Ovary (tissue), 10 donors: ENCODE measurements at places on chromosomes 4 and X. TPM values are rescaled to one million over a fixed set of nuclear protein-coding genes. Genes with fewer than 3 reads are reported as not detected.

DNA sequence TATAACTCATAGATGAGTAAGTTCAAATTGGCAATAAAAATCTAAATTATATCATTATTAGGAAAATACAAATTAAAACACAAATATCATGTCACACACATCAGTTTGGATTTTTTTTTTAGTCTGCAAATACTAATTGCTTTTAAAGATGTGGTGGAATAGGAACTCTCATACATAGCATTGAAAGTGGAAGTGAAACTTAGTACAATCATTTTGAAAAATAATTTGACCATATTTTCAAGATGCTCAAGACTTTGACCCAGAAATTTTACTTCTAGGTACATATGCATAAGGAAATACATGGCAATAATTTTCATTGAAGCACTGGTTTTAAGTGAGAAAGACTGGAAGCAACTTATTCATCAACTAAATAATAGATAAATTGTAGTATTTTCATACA, 147.5 kb upstream of the SMIM31 start:
- no peaks in the 10 kb centered on the region for H3K36me3 ChIP-seq
- no peak for DNase-seq
- H3K4me3 ChIP-seq: no peak overlapping the region
- no peaks in the 10 kb centered on the region for H3K4me1 ChIP-seq

GRCh38 chr4:121248747-121249146, 84.6 kb upstream of the TNIP3 start:
- H3K4me3 ChIP-seq: no peak overlapping the region
- DNase-seq: no peak

DNA sequence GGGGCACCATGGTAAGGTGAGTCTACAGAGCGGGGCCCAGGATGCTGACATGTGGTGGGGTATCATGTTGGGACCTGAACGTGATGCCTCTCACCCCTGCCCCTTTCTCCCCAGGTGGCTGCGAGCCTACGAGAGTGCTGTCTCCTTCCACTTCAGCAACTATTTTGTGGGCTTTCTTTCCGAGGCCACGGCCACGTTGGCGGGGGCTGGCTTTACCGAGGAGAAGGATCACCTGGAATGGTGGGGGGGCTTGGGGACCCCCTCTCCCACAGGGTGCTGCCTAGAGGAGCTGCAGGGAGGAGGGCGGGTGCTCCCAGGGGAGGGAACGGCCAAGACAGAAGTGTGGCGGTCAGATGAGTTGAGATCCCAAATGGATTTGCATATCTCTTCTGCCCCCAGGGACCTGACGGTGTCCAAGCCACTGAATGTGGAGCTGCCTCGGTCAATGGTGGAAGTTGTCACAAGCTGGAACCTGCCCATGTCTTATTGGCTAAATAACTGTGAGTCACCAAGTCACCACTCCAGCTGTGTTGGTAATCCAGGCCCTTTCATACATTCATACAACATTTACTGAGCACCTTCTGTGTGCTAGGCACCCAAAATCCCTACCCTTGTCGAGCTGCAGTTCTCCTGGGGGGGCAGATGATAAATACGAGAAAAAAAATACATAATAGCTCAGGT, 5.5 kb downstream of the PORCN start:
- no peaks in the 10 kb centered on the region for H3K36me3 ChIP-seq
- no peak for DNase-seq
- no peaks in the 10 kb centered on the region for H3K27me3 ChIP-seq
- H3K27ac ChIP-seq: no peak overlapping the region

DNA sequence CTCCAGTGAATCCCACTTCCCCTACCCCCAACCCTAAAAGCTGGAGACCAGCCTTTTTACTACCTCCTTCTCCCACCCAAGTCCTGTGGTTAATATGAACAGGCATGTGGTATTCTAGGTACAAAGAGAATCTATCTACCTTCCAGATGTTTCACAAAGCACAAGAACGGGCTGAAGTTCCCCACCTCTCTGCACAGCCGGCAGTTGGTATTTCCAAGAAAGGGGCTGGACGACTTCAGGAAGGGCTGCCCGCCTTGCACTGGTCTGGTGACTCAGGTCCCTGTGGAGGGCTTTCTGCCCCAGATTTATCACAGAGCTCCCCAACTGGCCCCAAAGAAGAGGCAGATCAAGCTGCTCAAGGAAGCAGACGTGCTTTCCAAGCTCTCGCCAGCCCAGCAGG, 4.5 kb downstream of the FAM47E start:
- no peaks in the 10 kb centered on the region for H3K36me3 ChIP-seq
- H3K27ac ChIP-seq: no peak overlapping the region
- H3K27me3 ChIP-seq: no peaks in the 10 kb centered on the region
- peaks cover 3% of the 10 kb centered on the region for H3K4me1 ChIP-seq

DNA sequence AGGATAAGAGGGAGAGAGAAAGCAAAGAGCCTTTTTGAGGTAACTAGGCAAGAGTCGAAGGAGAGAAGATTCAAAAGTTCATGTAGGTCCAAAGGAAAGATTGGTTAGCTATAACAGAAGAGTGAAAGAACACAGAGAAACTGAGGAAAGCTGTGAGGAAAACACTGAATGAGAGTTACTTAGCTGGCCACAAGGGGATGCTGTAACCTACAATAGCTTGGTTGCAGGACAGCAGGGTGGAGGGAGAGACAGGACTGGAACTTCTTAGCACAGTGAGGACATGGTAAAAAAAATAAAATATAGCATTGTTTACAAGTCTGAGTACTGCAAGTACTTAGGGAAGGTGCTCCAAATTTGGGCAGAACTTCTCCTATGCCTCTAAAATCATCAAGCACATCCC, 48.3 kb downstream of the RAI2 start:
- H3K27ac ChIP-seq: no peak overlapping the region
- H3K36me3 ChIP-seq: no peaks in the 10 kb centered on the region
- no peak overlapping the region for H3K4me3 ChIP-seq
- no peaks in the 10 kb centered on the region for H3K27me3 ChIP-seq
- peaks cover 5% of the 10 kb centered on the region for H3K4me1 ChIP-seq

GRCh38 chr4:77453911-77454310, 151.7 kb upstream of the CXCL13 start:
- no peak overlapping the region for H3K27ac ChIP-seq
- no peak for DNase-seq
- no peaks in the 10 kb centered on the region for H3K36me3 ChIP-seq
- H3K4me3 ChIP-seq: no peak overlapping the region
- no peaks in the 10 kb centered on the region for H3K27me3 ChIP-seq

GRCh38 chr4:24890561-24891126, 22.2 kb downstream of the CCDC149 start:
- no peak overlapping the region for H3K4me3 ChIP-seq
- no peaks in the 10 kb centered on the region for H3K4me1 ChIP-seq
- no peak for DNase-seq
- no peaks in the 10 kb centered on the region for H3K27me3 ChIP-seq
- no peaks in the 10 kb centered on the region for H3K36me3 ChIP-seq

- no peak overlapping the region for H3K4me3 ChIP-seq
- no peaks in the 10 kb centered on the region for H3K4me1 ChIP-seq
- H3K27me3 ChIP-seq: no peaks in the 10 kb centered on the region
- no peaks in the 10 kb centered on the region for H3K36me3 ChIP-seq
- DNase-seq: no peak
Observed at GRCh38 chrX:57674861-57675260, 5.2 kb downstream of the NLRP2B start.

DNA sequence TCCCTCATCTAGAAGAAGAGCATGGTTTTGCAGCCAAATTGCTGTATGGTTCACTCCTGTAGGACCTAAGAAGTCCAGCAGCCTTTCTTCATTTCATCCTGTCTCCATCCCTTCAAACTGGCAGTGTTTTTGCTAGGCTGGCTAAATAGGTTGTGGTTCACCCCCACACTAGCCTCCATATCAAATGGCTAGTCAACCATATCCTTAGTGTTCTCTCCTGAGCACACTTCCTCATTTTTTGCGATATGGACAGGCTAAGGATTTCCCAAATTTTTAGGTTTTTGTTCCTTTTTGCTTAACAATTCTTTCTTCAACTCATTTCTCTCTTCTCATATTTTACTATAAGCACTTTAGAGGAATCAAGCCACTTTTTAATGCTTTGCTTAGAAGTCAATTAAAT, 98.8 kb upstream of the NOCT start:
- no peak overlapping the region for H3K27ac ChIP-seq
- no peaks in the 10 kb centered on the region for H3K4me1 ChIP-seq
- no peaks in the 10 kb centered on the region for H3K27me3 ChIP-seq
- no peaks in the 10 kb centered on the region for H3K36me3 ChIP-seq
- H3K4me3 ChIP-seq: no peak overlapping the region

GRCh38 chrX:39261446-39262147, 460.3 kb downstream of the MID1IP1 start:
- H3K4me1 ChIP-seq: no peaks in the 10 kb centered on the region
- no peak overlapping the region for H3K4me3 ChIP-seq
- no peak for DNase-seq

DNA sequence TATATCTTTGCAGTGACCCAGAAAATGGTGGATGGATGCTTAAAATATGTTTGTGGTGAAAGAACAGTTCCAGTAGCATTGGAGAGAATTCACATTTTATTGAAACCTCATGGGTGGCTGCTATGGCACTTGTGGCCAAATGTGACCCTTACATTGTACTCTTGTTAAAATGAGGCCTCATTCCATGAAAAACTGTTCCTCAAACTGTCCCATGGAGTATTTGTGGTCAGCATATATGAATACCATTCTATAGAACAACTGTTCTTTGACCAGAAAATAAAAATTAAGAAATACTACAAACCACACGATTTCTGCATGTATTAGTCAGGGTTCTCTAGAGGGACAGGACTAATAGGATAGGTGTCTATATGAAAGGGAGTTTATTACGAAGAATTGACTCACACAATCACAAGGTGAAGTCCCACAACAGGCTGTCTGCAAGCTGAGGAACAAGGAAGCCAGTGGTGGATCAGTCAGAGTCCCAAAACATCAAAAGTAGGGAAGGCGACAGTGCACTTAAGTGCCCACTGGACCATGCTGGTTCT, 35.1 kb downstream of the GEMIN8 start:
- H3K27me3 ChIP-seq: no peaks in the 10 kb centered on the region
- H3K4me1 ChIP-seq: no peaks in the 10 kb centered on the region
- H3K36me3 ChIP-seq: no peaks in the 10 kb centered on the region

GRCh38 chrX:37785569-37785968, 5.7 kb downstream of the CYBB start:
- H3K4me3 ChIP-seq: no peak overlapping the region
- no peaks in the 10 kb centered on the region for H3K36me3 ChIP-seq
- no peaks in the 10 kb centered on the region for H3K27me3 ChIP-seq
- DNase-seq: no peak
- H3K4me1 ChIP-seq: no peaks in the 10 kb centered on the region

DNA sequence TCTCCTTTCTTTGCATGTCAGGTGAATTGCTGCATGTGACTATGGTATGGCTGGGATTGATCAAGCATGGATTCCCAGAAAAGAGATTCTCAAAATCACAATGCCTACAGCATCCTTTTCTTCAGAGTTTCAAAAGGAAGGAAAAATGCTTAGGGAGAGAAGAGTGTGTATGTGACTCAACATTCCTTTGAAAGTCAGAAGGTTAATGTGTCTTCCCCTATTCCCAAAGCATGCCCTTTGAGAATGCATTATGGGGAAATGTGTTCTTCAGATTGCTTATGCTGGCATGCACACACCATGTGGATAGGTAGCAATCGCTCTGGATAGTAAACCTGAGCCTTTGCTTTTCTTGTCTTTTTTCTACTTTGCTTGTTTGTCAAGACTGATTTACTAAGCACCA, 78.5 kb downstream of the ELOVL6 start:
- no peak overlapping the region for H3K4me3 ChIP-seq
- no peaks in the 10 kb centered on the region for H3K36me3 ChIP-seq
- H3K4me1 ChIP-seq: no peaks in the 10 kb centered on the region

- H3K4me3 ChIP-seq: no peak overlapping the region
- no peaks in the 10 kb centered on the region for H3K36me3 ChIP-seq
- DNase-seq: no peak
- no peak overlapping the region for H3K27ac ChIP-seq
- H3K4me1 ChIP-seq: no peaks in the 10 kb centered on the region
- H3K27me3 ChIP-seq: no peaks in the 10 kb centered on the region
Observed at GRCh38 chr4:22454955-22455354, 60.9 kb downstream of the ADGRA3 start.

DNA sequence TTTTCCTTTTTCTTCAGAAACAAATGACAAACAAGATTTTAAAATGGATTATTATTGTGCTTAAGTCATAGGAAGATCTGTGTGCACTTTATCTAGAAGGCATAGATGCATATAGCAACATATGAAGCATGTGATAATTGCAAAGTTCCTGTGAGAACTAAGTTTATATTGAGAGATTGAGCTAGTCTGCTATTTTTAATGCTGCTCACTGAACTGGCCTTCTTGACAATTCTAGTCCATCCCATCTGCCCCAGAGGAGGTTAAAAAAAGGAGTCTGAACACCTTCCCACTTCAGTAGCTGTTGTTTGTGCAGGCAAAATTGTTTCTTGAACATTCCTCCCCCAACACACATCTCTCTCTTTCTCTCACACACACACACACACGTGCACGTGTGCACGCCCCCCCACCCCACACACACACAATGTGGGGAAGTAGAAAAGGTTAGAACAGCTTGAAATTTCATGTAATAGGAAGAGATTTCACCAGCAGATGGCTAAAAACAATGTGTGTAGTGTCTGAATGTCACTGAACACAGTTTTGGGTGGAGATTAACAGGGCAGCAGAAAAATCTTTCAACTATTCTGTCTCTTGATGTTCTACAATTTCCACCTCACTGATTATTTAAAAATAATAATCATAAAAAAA, 108.0 kb downstream of the GPM6A start:
- H3K27me3 ChIP-seq: no peaks in the 10 kb centered on the region
- H3K36me3 ChIP-seq: no peaks in the 10 kb centered on the region
- H3K4me3 ChIP-seq: no peak overlapping the region
- H3K27ac ChIP-seq: no peak overlapping the region
- no peaks in the 10 kb centered on the region for H3K4me1 ChIP-seq

GRCh38 chr4:127776620-127777019, 5.5 kb upstream of the HSPA4L start:
- H3K4me3 ChIP-seq: no peak overlapping the region
- no peaks in the 10 kb centered on the region for H3K36me3 ChIP-seq
- no peaks in the 10 kb centered on the region for H3K4me1 ChIP-seq
- no peaks in the 10 kb centered on the region for H3K27me3 ChIP-seq

DNA sequence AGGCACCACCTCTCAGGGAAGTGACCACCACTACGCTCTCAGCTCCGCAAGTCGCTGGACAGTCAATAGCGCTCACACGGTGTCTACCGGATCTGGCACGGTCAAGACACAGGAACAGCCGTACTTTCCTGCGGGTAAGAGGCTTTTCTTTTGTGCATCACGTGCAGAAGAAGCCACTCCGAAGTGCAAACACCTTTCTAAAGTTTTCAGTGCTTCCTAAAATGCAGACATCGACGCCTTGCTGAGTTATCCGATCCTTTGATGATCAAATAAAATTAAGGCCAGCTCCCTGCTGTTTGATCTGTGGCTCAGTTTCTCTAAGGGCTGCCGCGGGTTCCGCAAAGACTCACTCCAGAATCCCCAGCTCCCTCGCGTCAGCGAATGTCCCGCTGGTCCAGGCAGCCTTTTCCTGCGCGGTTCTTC, 71.8 kb downstream of the FBXO8 start:
- H3K27ac ChIP-seq: no peak overlapping the region
- no peaks in the 10 kb centered on the region for H3K4me1 ChIP-seq
- H3K27me3 ChIP-seq: no peaks in the 10 kb centered on the region
- H3K36me3 ChIP-seq: no peaks in the 10 kb centered on the region

GRCh38 chr4:182825786-182826185, 91.4 kb downstream of the DCTD start:
- H3K27me3 ChIP-seq: no peaks in the 10 kb centered on the region
- no peak for DNase-seq
- no peaks in the 10 kb centered on the region for H3K36me3 ChIP-seq
- H3K4me3 ChIP-seq: no peak overlapping the region
- no peaks in the 10 kb centered on the region for H3K4me1 ChIP-seq

AFP gene
- total RNA-seq: 0.62 TPM

SYTL5 gene
- 0.10 TPM for total RNA-seq

PARM1 gene
- 11.0 TPM for total RNA-seq

ITGB1BP2 gene
- total RNA-seq: 2.4 TPM

SEPSECS gene
- total RNA-seq: 10.6 TPM

TGIF2LX gene
- not detected for total RNA-seq

RAB9B gene
- 12.6 TPM for total RNA-seq

FANCB gene
- 2.8 TPM for total RNA-seq
